ENCODE measurements at places on chromosomes 6 and 20. TPM values are rescaled to one million over a fixed set of nuclear protein-coding genes. Genes with fewer than 3 reads are reported as not detected.

- DNase-seq = no peak
Measured at GRCh38 chr20:53282217-53282955, 310.2 kb downstream of the TSHZ2 start.

OPN5 gene
- polyA plus RNA-seq = not detected

DNA sequence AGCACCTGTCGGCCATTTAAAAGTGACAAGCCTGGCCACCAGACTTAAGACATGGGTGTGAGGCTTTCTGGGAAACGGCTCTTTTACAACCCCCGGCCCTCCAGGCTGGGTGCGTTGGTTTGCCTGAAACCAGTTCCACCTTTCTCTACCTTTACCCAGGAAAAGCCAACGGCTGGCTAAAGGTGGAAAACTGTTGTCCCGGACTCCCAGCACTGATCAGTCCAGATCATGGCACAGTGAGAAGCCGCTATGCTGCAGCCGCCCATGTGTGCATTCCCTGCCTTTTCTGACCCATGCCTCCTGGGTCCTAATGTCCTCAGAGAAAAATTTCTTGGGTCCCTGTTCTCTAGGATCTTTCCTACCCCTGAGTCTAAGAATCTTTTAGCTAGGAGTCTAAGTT lies 655.7 kb upstream of the HS3ST5 start:
- no peak for DNase-seq

OR2B6 gene
- not detected for polyA plus RNA-seq

PDE10A gene
- polyA plus RNA-seq = not detected

GRCh38 chr6:78505178-78505577 lies 362.2 kb upstream of the IRAK1BP1 start:
- no peak for DNase-seq

- DNase-seq = no peak
Measured at GRCh38 chr6:14867802-14868201, 378.1 kb upstream of the JARID2 start.

PACSIN1 gene
- 10.3 TPM for polyA plus RNA-seq

DNA sequence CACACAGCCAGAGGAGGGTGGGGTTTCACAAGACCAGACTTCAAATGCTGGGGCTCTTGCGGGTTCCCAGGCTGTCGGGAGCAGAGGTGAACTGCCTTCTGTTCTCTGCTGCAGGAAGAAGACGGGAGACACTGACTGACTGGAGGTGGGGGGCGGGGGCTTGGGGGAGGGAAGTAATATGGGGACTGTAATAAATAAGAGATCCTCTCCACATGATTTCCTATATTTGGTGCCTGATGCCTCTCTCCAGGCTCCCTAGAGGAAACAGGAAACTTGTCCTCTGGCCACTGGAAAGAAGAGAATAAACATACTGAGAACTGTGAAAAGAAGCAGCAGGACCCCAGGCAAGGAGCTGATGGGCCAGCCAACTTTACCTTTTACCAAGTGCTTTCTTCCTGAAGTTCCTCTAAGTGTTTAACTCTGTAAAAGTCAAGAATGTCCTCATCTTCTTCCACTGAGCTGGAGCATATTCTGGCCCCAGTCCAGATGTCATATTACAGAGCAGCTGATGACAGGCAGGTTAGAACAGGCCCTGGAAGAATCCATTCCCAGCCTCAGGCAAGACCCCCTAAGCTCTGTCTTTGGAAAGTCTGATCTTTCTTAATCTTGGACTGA lies 33.2 kb upstream of the ADGRF5 start:
- no peak for DNase-seq

CCHCR1 gene
- polyA plus RNA-seq = 0.42 TPM

DNA sequence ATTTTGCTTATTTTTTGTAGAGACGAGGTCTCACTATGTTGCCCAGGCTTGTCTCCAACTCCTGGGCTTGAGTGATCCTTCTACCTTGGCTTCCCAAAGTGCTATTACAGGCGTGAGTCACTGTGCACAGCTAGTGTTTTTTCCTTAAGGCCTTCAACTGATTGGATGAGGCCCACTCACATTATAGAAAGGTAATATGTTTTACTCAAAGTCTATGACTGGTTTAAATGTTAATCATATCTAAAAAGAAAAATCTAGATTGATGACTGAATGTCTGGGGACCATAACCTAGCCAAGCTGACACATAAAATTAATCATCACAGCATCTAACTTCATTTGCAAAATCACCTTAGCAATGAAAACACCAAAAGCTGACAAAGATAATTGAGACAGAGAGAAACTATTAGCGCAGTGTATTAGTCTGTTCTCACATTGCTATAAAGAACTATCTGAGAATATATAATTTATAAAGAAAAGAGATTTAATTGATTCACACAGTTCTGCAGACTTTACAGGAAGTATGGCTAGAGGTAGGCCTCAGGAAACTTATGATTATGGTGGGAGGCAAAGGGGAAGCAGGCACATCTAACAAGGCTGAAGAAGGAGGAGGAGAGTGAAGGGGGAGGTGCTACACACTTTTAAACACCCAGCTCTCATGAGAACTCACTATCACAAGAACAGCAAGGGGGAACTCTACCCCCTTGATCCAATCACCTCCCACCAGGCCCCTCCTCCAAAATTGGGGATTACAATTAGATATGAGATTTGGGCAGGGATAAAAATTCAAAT lies 66.8 kb upstream of the ARHGAP18 start:
- DNase-seq = no peak
